ENCODE measurements at places on chromosomes 5 and 9. TPM values are rescaled to one million over a fixed set of nuclear protein-coding genes. Genes with fewer than 3 reads are reported as not detected.

GRCh38 chr5:96227957-96228356, 205.1 kb downstream of the PCSK1 start:
- no peaks in the 10 kb centered on the region for H3K27me3 ChIP-seq
- DNase-seq, result no peak

DNA sequence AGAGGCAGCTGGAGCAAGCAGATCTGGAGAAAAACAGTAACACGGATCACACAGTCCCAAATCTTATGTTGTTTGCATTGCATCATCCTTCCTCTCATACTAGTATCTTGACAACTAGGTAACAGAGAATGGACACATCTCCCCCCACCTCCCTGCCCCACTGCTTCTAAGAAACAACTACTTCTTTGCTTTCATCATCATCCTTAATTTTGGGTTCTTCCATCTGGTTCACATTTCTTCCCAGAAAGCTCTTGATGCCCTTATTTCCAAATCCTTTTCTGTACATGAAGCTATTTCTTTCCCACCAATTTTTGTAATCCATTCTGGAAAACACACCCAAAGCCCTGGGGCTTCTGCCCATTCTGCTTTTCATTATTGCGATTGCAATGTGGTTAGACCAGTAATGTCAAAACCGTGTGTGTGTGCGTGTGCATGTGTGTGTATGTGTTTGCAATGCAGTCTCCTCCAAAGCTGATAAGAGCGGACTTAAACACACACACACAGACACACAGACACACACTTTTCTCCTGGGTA, 254.7 kb upstream of the SLC30A5 start:
- H3K4me3 ChIP-seq, result no peak overlapping the region
- DNase-seq, result no peak
- no peak overlapping the region for H3K27ac ChIP-seq
- no peaks in the 10 kb centered on the region for H3K4me1 ChIP-seq
- H3K27me3 ChIP-seq, result no peaks in the 10 kb centered on the region
- no peaks in the 10 kb centered on the region for H3K36me3 ChIP-seq

DNA sequence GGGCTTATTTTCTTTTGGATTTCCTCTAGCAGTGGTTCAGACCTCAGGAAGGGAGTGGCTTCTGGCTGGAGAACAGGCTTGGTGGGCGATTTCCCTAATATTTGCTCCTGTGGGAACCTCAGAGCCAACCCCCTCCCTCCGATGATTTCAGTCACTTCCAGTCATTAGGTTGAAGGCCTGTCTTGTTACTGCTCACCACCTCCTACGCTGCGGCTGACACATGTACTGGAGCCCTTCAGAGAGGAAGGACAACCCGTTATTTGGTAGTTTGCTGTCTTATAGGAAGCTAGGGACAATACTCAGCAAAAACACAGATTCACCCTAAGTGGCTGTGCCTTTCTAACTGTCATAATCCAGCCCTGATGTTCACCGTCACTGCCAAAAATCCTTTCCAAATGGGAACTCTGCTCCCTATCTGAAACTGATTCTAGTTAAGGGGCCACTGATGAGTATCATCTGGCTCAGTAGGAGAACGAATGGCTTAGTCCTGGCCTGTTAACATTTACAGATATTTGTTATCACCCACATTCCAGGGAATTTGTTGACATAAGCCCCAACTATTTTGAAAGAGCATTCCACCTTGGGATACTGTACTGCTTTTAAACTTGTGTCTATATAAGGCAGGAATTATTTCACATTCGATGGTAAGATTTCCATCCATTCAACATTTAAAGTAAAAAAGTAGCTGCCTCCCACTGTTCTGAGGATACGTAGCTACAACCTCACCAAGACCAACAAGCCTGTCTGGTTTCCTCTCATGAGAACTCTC, 29.3 kb upstream of the ANKH start:
- peaks cover 4% of the 10 kb centered on the region for H3K4me1 ChIP-seq
- H3K4me3 ChIP-seq, result no peak overlapping the region
- H3K27ac ChIP-seq, result peak overlapping the region; percentile 29
- DNase-seq, result no peak

Gene NDFIP1
- 68.5 TPM for total RNA-seq

DNA sequence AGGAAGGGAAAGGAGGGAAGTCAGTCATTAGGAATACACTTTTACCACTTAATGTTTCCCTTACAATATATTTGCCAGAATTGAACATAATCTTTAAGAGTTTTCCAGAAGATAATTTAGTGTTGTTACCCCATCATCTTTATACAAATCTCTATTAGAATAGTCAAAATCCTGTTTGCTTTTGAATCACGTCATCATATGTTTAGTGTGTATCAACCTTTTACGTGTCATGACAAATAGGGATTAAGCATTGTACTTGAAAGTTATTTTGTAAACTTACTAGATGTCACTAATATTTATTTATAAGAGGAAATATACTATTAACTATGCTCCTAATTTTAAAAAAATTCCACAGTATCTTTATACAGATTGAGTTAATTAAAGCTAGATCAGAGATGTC, 1899.5 kb downstream of the MAT2B start:
- no peak overlapping the region for H3K27ac ChIP-seq
- no peak for DNase-seq
- H3K27me3 ChIP-seq, result no peaks in the 10 kb centered on the region

Gene ANKRA2
- total RNA-seq, result 20.6 TPM

- no peak for DNase-seq
- H3K4me3 ChIP-seq, result no peak overlapping the region
- no peaks in the 10 kb centered on the region for H3K36me3 ChIP-seq
- no peaks in the 10 kb centered on the region for H3K27me3 ChIP-seq
- no peak overlapping the region for H3K27ac ChIP-seq
Observed at GRCh38 chr5:66367814-66368541, 223.9 kb downstream of the SREK1 start.
